T-helper 22 cell (primary cell): ENCODE measurements at places on chromosomes 4 and X.

GRCh38 chr4:85370400-85371032, 104.4 kb upstream of the ARHGAP24 start:
- DNase-seq = no peak

DNA sequence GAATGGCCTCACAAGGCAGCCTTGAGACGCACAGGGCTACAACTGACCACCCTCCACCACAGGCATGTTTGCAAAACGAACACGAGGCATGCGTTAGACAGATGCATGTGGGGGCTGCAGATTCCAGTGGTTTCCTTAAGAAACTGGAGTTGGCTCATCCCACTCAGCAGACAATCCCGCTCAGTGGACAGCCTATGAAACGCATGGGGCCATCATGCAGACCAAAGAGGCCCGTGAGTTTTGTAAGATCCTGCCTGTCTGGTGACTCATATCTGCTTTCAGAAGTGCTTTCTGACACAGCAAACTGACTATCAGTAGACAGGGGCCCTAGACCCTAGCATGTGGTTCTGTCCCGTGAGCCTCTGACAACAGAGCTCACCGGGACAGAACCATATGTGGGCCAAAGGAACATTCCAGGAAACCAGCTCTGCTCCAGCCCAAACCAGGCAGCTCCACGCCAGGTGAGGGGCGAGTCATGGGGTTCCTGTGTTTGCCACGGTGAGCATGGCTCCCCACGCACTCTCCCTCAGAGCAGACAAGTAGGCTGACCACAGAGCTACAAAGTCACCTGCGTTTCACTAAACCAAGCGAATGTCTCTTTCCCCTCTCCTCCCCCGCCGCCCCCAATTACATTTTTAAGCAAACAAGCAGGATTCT, 74.4 kb downstream of the MTMR1 start:
- DNase-seq = no peak

DNA sequence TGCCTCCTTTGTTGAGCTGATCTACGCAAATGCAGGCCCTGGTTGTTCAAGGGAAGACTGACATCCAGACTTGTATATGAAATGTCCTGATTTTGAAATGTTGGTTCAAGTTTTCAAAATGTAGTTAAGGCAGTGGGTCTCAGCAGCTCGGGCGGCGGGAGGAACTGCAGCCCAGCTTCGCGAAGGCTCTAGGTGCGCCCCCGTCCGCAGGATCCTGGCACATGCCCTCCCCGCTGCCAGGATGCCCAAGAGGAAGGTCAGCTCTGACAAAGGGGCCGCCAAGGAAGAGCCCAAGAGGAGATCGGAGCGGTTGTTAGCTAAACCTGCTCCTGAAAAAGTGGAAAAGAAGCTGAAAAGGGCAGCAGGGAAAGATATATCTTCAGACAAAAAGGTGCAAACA, 1310.1 kb downstream of the ADGRL3 start:
- no peak for DNase-seq

- no peak for DNase-seq
Measured at GRCh38 chr4:11439836-11440235, 11.1 kb upstream of the HS3ST1 start.

GRCh38 chr4:2217726-2218125, 24.2 kb downstream of the HAUS3 start:
- DNase-seq = no peak

- no peak for DNase-seq
Measured at GRCh38 chrX:18927558-18927957, 56.4 kb downstream of the PHKA2 start.

- no peak for DNase-seq
Measured at GRCh38 chr4:142383800-142384470, 462.2 kb downstream of the INPP4B start.

- no peak for DNase-seq
Measured at GRCh38 chrX:145821898-145822571, 4.4 kb downstream of the SLITRK2 start.

DNA sequence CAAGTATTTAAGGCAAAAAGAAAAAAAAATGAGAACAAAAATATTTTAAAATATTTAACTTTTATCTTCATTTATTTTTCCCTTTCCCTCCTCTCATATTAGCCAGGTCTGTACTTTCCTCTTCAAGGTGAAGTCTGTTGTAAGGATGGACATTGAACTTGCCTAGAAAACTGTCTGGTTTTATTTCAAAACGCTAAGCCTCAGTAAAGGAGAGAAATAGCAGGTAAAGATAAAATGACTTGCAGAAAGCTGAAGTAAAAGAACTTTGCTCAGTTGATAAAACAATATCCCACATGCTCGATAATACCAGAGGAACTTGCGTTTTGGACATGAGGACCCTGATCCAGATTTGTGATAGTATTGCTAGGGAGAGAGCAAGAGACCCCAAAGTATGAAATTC, 28.6 kb upstream of the METAP1 start:
- DNase-seq = no peak

DNA sequence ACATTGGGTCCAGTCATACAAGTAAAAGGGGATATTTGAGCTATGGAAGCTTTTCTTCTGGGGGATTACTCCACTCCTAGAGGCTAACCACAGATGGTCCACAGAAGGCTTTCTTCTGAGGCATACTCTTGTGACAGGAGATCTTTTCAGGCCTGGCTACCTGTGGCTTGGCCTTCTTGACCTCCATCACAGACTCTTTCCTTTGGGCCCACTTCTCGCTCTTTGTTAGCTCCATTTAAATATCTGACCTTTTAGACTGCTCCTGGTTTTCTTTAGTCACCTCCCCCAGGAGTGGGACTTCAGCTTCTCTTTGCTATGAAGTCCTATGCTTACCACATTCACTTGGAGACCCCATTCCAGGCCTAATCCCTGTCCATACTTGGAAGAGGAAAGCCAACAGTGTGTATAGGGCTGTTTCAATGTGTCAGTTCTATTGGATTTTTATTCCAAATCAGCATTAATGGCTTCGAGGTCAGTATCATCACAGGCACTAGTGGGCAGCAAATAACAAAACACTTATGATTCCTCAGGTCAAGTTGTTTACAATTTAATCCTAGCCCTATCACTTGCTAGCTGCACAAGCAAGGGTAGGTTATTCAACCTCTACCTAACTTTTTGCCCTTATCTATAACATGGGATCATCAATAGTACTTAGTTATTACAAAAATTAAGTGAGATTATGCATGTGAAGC, 26.3 kb downstream of the GPC3 start:
- DNase-seq = no peak

DNA sequence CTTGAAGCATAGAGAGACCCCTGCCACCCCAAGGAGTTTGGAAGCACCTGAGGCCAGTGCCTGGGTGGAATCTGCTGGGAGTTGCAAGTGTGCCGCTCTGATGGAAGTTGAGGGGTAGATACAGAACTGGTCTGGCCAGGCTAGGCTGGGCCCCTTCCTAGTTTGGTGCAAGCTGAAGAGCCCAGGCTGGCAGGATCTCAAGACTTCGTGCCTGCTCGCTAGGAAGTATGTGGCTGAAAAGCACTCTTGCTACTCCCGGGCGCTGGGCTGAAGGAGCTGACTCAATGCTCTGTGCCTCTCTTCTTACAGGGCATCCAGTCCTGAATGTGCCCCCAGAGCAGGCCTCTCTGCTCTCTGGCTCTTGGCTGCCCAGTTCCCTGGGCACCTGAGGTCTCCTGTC, 51.7 kb upstream of the PJA1 start:
- no peak for DNase-seq
